GM19239 (cell line): ENCODE measurements at places on chromosomes 6 and 20.

DNA sequence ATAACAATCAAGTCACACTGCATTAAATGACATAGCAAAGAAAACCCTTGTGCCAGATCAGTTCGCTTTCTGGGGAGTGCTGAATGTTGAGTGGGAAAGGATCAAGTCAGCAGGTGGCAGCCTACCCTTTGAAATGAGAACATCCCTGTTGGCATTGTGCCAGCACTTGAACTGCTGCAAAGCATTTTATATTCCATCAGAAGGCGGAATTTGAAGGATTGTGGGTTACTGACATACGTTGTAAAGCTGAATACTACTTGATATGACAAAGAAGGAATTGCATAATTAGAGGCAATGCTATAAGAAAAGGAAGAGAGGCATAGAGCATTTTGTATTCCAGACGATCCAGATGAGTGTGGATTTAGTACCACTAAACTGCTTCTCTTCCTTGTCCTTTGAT is 26.5 kb downstream of the BCKDHB start:
- no peak for DNase-seq

- no peak for DNase-seq
These were observed 410.5 kb downstream of the QKI start for GRCh38 chr6:163825033-163825432.

GRCh38 chr6:37365791-37366190 is 12.0 kb downstream of the RNF8 start:
- DNase-seq, result no peak

- DNase-seq, result peak; percentile 8
These were observed 279.4 kb downstream of the CD83 start for GRCh38 chr6:14396826-14397517.

DNA sequence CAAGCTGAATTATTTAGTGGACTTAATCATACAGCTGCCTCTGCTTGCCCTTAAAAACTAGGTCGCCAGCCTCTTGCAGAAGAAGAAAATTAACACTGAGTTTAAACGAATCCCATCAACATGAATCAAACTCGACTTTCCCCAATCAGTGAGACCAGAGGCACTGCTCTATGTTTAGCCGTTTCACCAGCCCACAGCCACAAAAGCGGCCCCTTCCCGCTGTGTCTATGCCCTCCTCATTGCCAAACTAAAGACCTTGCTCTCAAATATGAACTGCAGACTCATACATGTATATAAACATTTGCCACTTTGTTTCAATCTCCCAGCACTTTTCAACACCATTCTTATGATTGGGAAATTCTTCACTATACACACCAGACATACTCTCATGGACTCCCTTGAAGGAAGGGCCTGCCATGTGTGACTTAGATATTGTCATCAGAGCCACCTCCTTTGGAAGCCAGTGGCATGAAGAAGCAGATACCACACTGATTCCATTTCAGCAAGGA is 105.8 kb upstream of the ADGRF1 start:
- DNase-seq, result no peak

DNA sequence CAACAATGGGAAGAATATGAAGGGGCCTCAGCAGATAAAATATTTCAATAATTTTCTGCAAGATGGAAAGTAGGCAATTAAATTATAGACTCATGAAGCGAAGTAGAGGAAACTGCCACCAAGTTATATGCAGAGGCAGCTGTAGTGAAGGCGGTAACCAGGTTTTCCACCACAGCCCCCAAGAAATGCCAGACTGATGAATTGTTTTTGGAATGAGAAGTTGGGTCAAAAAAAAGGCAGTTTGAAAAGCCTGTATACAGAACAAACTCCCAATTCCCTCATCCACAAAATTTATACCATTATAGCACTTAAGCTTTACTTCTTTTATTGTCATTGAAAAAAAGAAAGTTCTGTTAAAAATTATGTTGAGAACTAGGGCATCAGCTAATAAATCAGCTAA is 45.3 kb downstream of the ELOVL4 start:
- DNase-seq, result no peak

- no peak for DNase-seq
These were observed 198.0 kb downstream of the RNF144B start for GRCh38 chr6:18585032-18585573.

- DNase-seq, result no peak
These were observed 2.1 kb upstream of the GATA5 start for GRCh38 chr20:62477669-62478455.

- no peak for DNase-seq
These were observed at the start of gene LAMA4 for GRCh38 chr6:112253841-112254816. TSS of gene LAMA4 (minus strand) at chr6:112254567. CDS start at chr6:112254150, 417 bp downstream.

DNA sequence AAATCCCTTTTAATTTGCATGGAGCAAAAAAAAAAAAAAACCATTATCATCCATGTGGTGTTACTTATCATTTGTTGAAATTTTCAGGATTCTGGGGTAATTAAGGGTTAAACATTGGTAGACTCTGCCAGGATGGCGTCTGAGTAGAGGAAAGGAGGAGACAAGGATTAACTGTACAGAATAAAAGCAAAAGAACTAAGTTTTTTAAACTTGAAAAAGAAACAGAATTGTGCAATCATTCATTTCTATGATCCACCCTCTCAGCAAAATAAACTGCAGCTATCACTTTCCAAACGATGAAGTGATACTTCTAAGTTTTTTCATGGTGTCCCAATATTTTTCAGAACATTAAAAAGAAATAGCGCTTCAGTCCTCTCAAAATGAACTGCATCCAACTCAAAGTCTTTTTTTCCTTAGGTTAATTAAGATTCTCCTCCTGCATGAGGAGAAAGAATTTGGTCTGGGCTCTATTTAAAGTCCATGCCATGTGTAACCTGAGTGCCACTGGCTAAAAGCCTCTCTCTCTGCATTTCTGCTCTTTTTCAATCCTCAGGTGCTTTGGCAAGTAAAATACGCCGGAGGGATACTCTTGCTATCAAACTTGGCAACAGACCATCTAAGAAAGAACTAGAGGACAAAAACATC is 69.5 kb upstream of the LTV1 start:
- DNase-seq, result no peak

DNA sequence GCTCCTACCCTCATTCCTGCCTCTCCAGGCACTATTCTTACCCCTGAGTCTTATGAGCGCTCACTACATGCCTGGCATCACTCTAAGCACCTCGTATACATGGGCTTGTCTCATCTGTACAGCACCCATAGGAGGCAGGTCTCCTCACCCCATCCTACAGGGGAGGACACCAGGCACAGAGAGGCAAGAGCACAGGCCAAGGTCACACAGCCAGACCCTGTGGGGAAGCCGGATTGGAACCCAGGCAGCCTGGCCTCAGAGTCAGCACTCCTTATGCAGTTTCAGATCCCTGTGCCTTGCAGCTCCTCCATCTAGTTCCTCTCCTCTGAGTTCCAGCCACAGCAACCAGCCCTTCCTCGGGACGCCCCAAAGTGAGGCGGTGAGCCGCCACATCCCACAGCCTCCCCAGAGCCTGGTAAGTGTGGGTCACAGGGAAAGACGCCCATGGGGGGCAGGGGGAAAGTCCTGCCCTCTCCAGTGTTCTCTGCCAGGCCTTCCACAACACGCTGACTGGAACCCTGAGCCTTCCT is 103.3 kb downstream of the NFATC2 start:
- DNase-seq, result no peak

DNA sequence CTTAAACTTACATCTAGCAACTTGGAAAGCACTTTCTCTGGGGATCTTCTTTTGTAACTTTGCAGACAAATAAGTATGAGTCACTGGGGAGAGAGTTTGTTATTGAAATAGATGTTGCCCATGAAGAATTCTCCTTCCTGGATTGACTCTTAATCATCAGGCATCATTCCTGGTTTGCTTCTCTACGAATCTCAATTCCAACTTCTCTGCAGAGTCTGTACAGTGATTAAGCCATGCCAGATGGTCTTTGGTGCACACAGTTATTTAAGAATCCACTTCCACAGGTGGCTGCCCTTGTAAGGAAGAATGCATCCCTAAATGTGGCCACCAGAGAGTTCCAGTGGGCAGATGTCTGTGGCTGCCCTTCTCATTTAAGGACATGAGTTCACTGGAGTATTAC is 25.7 kb downstream of the MYCT1 start:
- no peak for DNase-seq
